ENCODE measurements at places on chromosomes 1 and 21.

DNA sequence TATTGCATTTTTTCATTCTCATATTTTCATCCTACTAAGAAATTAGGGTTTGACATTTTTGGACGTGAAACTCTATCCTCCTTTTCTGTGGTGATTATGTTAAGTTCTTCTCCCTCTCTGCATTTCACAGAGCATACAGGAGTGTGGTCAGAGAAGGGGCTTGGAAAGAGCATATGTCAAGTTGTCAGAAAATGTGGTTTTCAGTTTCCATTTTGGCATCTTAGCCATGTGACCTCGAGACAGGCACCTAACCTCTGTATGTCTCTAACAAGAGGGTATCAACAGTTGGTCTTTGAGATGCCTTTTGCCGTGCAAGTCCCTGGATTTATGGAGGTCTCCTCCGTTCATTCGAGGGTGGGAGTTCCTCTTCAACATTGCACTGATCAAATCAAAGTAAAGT is 140.7 kb downstream of the CYYR1 start:
- no peak for DNase-seq

- no peak for DNase-seq
Measured at GRCh38 chr21:32712641-32713040, 15.2 kb downstream of the SYNJ1 start.

- DNase-seq, result no peak
Measured at GRCh38 chr1:13728091-13728715, 28.2 kb downstream of the PRDM2 start.

- DNase-seq, result no peak
Measured at GRCh38 chr1:201955729-201956143, 433 bp downstream of the TIMM17A start.

DNA sequence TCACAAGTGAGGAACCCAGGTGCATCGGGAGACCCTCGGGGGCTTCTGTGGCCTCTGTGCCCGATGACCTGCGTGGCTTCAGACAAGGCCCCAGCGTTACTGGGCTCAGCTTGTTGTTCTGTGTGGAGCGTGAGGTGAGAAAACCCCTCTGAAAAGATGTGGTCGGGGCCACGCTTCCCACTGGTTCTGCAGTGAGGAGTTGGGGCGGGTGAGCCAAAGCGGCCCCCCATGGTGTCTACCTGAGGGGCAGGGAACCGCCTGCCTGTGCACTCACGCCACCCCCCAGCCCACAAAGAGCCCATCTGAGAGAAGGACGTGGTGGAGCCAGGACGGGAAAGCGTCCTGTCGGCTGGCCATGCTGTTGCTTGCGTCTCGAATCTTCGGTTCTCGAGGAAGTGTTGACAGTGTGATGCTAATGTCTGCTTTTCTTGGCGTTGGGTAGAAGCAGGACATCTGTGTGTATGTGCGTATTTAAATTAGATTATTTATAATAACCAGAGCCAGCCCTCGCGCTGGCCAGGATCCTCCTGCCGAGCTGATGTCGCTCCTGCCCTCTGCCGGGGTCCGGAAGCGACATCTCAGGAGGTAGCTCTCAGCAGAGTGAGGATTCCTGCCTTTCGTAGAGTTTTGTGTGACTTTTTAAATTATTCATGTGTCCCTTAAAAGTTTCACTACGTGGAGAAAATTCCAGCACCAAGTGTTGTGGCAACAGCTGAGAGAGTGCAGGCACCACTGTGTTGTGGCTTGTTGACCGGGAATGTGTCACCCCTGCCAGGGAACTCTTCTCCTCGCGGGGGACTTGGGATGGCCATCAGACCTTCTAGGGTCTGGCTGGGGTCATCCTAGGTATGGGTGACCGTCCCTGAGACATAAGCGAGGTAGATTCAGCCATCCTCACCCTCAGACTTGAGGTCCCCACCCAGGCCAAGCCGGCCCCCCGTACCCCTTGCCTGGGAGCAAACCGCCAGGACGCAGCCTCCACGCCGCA is 15.3 kb downstream of the TMEM201 start:
- DNase-seq, result no peak

Data from RPMI7951 (cell line).